AG08396 (cell line): ENCODE measurements at places on chromosomes 11 and 22.

GRCh38 chr11:20031155-20032001, 128.9 kb downstream of the DBX1 start:
- peak; percentile 66 for DNase-seq

DNA sequence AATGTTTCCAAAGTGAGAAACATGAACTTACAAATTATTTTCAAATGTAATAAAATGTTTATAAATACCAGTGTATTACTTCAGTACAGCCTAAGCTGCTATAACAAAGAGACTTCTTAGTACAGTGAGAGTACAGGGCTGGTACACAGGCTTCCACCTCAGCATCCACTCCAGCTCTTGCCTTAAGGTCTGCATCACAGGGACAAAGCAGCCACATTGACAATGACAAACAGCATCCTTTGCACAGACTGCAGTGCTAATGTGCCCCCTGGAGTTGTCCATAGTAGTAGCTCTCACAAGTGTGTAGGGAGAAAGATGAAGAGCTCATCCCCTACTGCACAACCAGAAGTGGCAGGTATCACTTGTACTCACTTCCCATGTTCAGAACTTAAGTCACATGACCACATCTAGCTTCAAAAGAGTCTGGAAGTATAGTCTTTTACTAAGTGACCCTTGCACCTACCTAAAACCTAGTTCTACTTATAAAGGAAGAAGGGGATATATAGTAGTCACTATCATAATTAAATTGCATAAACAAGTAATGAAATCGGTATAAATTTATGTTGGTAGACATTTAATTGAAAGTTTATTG, 10.7 kb upstream of the LIPT2 start:
- no peak for DNase-seq

DNA sequence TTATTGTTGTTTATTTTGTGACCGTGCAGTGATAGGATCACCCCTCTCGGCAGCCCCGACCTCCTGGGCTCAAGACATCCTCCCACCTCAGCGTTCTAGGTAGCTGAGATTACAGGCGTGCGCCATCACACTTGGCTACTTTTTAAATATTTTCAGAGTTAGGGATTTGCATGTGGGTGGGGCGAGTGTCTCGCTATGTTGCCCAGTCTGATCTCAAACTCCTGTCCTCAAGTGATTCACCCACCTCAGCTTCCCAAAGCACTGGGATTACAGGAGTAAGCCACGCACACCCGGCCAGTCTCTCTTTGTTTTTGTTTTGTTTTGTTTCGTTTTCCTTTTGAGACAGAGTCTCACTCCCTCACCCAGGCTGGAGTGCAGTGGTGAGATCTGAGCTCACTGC, 1.2 kb upstream of the INTS5 start:
- DNase-seq = no peak

- DNase-seq = no peak
Measured at GRCh38 chr11:15649371-15650104, 534.8 kb downstream of the INSC start.

- no peak for DNase-seq
Measured at GRCh38 chr11:59255281-59255680, 42.6 kb upstream of the MPEG1 start.

- no peak for DNase-seq
Measured at GRCh38 chr11:20007386-20007785, 152.9 kb downstream of the DBX1 start.

DNA sequence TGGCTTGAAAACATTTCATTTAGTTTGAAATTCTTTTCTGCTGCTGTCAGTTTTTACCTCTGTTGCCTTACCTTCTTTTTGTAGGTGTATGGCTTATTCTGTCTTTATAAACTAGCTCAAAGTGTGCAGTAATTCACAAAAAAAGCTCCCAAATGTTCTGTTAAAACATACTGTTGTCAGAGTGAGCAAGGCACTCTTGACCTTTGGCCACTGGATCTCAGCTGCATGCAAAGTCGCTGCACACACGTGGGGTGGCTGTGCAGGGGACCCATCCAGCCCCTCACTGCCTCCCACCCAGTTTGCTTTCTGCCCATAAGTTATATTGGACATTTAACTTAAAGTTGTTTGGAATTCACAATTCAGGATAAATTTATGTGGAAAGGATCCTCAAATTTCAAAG, 92.2 kb downstream of the AMOTL1 start:
- no peak for DNase-seq

DNA sequence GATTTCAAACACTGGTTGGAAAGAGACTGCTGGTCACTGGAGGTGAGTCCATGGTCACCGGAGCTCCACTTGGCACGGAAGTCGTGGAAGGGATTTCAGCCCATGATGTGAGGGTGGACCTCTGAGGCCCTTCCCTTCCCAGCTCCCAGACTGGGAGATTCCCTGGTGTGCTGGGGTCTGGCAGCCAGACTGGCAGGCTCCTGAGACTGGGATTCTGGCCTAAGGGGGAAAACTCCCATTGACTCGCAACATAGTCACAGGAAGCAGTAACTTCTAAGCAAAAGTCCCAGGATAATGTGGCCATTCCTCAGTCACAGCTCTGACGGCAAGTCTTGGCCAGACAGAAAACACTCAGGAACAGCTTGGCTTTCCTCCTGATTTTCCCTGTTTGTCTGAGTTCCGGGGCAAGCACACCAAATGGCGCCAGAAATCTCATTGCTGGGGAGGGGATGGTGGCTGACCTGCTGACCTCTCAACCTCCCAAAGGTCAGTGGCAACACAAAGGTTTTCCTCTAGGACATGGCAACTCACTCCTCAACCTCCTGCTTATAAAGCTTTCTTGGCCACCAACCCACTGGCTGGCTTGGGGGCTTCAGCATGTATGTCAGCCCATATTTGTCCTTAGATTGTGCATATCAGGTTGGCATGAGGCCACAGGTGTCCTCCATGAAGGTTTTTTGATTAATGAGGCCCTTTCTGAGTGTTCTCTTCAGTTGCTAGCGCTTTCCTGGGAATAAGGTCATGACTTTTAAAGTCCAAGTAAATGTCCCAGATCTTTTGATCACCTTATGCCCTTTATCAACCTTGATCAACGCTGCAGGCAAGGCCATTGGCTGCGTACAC, 99.5 kb downstream of the CCDC81 start:
- DNase-seq = no peak

- no peak for DNase-seq
Measured at GRCh38 chr11:68546555-68546954, 86.0 kb downstream of the PPP6R3 start.

- no peak for DNase-seq
Measured at GRCh38 chr22:24948356-24949202, 2.1 kb upstream of the LHFPL7 start.

GRCh38 chr11:44623341-44623730, 57.9 kb downstream of the CD82 start:
- DNase-seq = peak; percentile 1

DNA sequence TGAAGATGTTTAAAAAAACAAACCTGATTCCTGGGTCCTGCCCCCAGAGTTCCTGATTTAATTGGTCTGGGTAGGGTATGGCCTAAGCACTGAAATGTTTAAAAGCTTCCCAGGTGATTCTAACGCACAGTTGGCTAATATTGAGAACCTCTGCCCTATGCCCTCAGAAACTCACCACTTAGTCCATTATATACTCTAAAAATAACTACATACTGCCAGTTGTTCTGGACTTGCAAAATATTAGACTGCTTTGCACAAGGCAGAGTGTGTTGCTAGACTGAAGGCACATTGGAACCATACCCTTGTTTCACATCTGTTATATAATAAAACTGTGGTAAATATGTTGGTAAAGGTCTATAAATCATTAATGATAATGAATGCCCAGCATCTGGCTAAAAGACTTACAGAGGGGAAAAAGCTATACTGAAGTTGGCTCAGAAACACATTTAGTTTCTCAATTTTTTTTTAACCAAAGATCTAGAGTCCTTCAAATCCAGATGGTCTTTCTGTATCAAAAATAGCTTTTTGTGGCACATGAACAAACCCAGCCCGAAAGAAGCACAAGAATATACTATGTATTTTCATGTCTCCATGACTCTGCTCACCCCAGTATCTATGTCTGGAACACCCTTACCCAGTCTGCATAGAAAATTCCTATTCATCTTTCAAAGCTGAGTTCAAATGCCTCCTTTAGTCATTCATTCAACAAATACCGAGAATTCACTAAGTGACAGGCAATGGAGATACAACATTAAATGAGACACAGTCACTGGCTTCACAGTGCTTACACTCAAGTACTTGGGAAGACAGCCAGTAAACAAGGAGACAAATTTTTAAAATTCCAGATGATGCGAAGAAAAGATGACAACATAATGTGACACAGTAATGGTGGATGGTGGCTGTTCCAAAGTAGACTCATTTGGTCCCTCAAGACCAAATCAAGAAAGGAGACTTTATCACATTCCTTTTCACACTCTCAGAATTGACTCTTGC, 44.1 kb downstream of the RBFOX2 start:
- DNase-seq = no peak

DNA sequence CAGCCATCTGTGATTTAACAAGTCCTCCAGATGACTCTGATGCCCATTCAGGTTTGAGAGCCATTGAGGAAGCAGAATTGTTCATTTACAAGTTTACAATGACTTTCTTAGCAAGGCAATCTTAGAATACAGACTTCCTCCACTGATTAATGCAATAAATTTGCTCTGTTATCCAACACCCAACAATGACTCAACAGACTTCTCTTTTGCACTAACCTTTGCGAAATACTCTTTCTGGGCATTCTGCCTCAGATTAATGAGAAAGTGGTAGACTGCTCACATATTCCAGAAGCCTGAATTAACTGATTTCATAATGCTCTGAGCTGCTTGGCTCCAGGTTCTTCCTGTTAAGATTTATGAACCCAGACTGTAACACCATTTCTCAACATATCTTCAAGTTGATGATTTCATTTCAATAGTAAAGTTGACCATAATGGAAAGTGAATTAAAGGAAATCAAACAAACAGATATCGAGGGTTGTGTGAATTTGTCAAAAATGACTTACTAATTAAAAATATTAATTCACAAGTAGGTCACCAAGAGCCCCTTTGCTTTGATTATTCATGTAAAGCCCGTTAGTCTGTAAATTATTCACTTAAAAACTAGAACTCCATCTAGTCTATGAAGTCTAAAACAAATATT, 70.5 kb upstream of the BLID start:
- peak; percentile 17 for DNase-seq

GRCh38 chr11:64268893-64269539, 15.4 kb downstream of the BAD start:
- DNase-seq = no peak

DNA sequence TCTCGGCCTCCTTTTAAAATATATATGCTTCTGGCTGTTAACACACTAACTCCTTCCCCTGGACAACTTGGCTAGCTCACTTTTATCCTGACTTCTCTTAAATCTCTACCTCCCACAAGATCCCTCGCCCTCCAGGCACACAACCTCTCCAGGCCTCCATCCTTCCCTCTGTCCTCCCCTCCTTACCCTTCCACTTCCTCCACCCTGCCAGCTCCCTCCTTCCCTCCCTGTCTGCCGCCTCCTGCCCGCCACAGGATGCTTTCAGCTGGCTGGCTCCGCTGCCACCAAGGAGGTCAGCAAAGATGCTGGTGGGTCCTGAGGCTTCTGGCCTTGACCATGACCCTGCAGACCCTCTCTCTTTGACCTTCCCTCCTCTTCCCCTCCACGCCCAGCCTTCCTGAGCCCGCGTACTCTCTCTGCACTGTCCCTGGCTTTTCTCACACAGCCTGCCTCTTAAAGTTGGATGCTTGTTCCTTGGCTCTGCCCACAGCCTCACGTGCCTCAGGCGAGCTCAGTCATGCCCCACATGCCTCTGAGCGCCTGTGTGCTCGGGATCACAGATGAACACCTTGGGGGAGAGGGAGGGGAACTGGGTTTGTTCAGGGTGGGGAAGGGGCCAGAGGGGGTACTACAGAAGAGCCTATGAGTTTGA, 6.7 kb downstream of the NFAM1 start:
- DNase-seq = no peak
